Gastrocnemius medialis (tissue), 4 donors: ENCODE measurements at places on chromosomes 4 and X. TPM values are rescaled to one million over a fixed set of nuclear protein-coding genes. Genes with fewer than 3 reads are reported as not detected.

GRCh38 chr4:96375367-96375766, 535.5 kb downstream of the PDHA2 start:
- no peaks in the 10 kb centered on the region for H3K36me3 ChIP-seq
- DNase-seq = no peak
- H3K4me1 ChIP-seq = no peaks in the 10 kb centered on the region
- H3K27me3 ChIP-seq = no peaks in the 10 kb centered on the region

DNA sequence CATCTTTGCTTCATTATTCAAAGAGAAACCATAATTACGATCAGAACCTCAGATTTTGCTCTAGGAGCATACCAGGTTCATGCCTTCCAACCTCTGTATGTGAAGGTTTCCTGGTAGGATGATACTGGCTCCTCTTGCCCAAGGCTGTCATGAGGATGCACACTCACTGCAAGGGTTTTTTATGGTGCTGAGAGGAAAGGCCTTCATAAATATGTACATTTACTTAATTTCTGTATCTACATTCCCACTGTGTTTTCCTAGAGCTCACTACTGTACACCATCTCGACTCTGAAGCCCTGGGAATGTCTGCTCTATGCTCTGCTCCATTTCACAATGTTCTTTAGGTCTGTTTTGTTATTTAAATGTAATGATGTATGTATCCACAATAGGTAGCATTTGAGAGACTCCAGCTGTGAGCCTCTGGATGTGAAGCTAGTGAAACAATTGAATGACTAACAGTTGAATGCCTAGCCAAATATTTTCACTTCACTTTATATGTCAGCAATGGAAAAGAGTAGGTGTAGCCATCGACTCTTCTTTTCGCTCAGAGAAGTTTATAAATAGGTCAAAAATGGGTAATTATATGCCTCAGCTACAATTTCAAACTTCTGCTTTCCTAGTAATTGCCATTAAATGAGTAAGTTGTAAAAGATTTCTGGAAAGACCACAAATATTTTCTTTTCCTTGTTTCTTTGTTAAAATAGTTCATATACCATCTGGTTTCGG, 228.0 kb downstream of the PALLD start:
- no peak overlapping the region for H3K27ac ChIP-seq
- no peaks in the 10 kb centered on the region for H3K27me3 ChIP-seq
- no peaks in the 10 kb centered on the region for H3K36me3 ChIP-seq
- DNase-seq = no peak
- no peaks in the 10 kb centered on the region for H3K4me1 ChIP-seq
- no peak overlapping the region for H3K4me3 ChIP-seq

- H3K4me1 ChIP-seq = no peaks in the 10 kb centered on the region
- no peaks in the 10 kb centered on the region for H3K27me3 ChIP-seq
- H3K4me3 ChIP-seq = no peak overlapping the region
- no peaks in the 10 kb centered on the region for H3K36me3 ChIP-seq
- no peak for DNase-seq
These were observed 257.2 kb downstream of the PDHA2 start for GRCh38 chr4:96097040-96097607.

The FGFBP1 gene
- not detected for total RNA-seq

The ARSJ gene
- 0.62 TPM for total RNA-seq

- no peak for DNase-seq
- no peaks in the 10 kb centered on the region for H3K36me3 ChIP-seq
- H3K27ac ChIP-seq = no peak overlapping the region
- no peaks in the 10 kb centered on the region for H3K27me3 ChIP-seq
These were observed 20.8 kb upstream of the TMEM185A start for GRCh38 chrX:149652232-149652981.

The CT45A5 gene
- not detected for total RNA-seq

The EDA2R gene
- 0.26 TPM for total RNA-seq

The SLC2A9 gene
- total RNA-seq = 0.61 TPM

The TCP11X2 gene
- not detected for total RNA-seq

DNA sequence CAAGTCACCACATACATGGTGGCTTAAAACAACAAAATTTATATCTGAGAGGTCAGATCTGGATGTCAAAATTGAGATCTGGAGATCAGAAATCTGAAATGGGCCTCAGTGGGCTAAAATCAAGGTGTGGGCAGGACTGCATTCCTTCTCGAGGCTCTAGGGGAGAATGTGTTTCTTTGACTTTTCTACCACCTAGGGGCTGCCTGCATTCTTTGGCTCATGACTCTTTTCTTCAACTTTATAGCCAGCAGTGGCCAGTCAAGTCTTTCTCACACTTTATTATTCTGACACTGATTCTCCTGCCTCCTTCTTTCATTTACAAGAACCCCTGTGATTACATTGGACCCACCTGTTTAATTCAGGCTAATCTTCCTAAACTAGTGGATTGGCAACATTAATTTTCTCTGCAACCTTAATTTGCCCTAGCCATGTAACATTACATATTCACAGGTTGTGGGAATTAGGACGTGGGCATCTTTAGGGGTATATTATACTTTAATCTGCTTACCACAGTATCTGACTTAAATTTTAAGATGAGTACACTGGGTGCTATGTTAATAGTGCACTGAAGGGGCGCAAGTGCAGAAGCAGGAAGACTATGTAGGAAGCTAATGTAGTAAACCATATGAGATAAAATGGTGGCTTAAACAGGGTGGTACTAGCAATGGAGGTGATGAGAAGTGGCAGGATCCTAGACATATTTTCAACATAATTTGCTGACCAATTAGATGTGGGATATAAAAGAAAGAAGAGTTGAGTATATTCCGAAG, 188.0 kb downstream of the SLC4A4 start:
- H3K36me3 ChIP-seq = no peaks in the 10 kb centered on the region
- no peak overlapping the region for H3K4me3 ChIP-seq
- H3K4me1 ChIP-seq = no peaks in the 10 kb centered on the region
- no peak for DNase-seq
- H3K27me3 ChIP-seq = no peaks in the 10 kb centered on the region

The TRIM60 gene
- not detected for total RNA-seq

- H3K4me3 ChIP-seq = no peak overlapping the region
- H3K4me1 ChIP-seq = no peaks in the 10 kb centered on the region
- H3K27me3 ChIP-seq = no peaks in the 10 kb centered on the region
- H3K27ac ChIP-seq = no peak overlapping the region
These were observed 421.2 kb upstream of the NWD2 start for GRCh38 chr4:36823199-36823967.

- no peaks in the 10 kb centered on the region for H3K27me3 ChIP-seq
- no peaks in the 10 kb centered on the region for H3K36me3 ChIP-seq
- DNase-seq = no peak
These were observed 896.1 kb upstream of the LCORL start for GRCh38 chr4:18917689-18918088.

DNA sequence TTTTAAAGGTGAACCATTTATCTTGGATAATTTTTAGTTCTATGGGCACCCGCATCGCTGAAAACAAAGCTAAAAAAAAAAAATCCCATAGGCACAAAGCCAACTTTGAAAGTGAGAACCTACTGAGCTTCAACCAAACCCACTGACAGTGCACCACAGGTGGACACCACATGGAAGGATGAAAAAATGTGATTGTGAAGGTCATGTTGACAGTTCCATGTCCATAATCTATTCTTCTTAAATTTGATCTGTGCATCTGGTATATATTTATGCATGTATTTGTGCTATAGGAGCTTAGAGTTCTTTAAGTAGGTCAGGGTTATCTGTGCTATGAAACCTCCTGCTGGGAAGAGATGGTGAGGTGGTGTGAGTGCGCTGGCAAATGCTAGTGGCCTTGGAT, 374.3 kb downstream of the SPRY1 start:
- no peak overlapping the region for H3K4me3 ChIP-seq
- no peak for DNase-seq
- no peaks in the 10 kb centered on the region for H3K27me3 ChIP-seq
- no peaks in the 10 kb centered on the region for H3K4me1 ChIP-seq

DNA sequence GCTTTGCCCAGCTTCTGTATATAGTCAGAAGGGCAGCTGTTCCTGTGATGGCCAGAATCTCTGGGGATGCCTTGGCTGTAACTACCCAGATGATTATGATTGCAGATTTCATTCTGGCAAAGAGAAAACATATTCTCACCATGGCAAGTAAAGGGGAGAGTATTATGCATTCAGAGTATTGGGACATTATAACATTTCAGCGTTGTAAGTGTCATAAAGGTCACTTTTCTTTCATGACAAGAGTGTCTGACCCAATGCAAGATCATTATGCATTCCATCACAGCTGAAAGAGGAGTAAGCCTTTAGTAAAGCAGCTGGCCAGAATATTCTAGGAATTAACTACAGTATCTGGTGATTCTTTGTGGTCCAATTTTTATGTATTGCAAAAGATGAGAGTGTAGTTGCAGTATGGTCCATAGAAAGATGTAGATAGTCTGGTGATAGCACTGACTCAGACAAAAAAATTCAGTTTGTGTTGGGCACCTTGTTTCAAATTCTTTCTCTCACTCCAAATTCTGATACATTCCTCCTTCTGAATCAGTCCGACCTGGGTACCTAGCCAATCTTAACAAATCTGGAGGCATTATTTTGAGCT, 2366.3 kb downstream of the PCDH7 start:
- H3K27me3 ChIP-seq = no peaks in the 10 kb centered on the region
- H3K27ac ChIP-seq = no peak overlapping the region
- H3K4me3 ChIP-seq = no peak overlapping the region
- no peaks in the 10 kb centered on the region for H3K4me1 ChIP-seq

DNA sequence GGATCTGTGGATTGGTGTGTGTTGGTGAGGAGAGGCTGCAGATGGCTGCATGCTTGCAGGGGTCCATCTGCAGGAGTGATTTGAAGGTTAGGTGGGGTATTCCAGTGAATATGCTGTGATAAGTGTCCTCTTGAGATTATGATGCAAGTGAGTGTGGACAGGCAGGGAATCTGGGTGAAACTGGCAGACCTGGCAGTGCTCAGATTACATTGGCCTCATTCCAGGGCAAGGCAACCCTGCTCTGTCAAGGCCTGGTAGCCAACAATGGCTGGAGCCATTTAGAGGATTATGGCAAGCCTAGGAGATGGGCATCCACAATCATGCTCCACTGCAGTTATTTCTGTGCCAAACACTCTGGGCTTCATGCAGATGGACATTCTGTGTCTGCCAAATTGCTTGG, 113.9 kb downstream of the RTL3 start:
- no peaks in the 10 kb centered on the region for H3K4me1 ChIP-seq
- H3K27me3 ChIP-seq = no peaks in the 10 kb centered on the region
- no peak overlapping the region for H3K4me3 ChIP-seq
- no peak overlapping the region for H3K27ac ChIP-seq
- no peaks in the 10 kb centered on the region for H3K36me3 ChIP-seq

- no peaks in the 10 kb centered on the region for H3K36me3 ChIP-seq
- no peak overlapping the region for H3K27ac ChIP-seq
- no peaks in the 10 kb centered on the region for H3K4me1 ChIP-seq
- H3K4me3 ChIP-seq = no peak overlapping the region
- H3K27me3 ChIP-seq = no peaks in the 10 kb centered on the region
- no peak for DNase-seq
These were observed 16.0 kb downstream of the SULT1E1 start for GRCh38 chr4:69843932-69844331.

GRCh38 chr4:102599455-102599854, 98.3 kb downstream of the NFKB1 start:
- no peak for DNase-seq
- H3K36me3 ChIP-seq = peaks cover 5% of the 10 kb centered on the region
- no peaks in the 10 kb centered on the region for H3K4me1 ChIP-seq
- no peak overlapping the region for H3K27ac ChIP-seq
- H3K4me3 ChIP-seq = no peak overlapping the region

DNA sequence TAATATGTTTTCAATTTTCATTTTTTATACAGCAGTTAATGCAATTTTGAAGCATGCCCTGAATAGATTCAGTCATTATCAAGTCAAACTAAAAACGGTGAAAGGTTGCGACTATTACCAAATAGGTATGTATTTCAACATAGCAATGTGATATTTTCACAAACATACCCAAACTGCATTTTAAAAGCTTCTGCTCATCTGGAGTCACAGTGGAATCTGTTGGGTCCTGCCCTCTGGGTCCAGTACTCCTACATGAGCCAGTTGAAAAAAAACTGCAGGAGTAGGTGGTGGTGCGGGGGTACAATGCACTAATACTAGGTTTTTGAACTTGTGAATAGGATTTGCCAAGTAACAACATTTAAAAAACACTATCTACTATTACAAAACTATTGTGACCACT, 938 bp downstream of the GPR34 start:
- H3K36me3 ChIP-seq = no peaks in the 10 kb centered on the region
- H3K27me3 ChIP-seq = no peaks in the 10 kb centered on the region
- H3K4me3 ChIP-seq = no peak overlapping the region
- H3K27ac ChIP-seq = no peak overlapping the region
- peaks cover 4% of the 10 kb centered on the region for H3K4me1 ChIP-seq
- no peak for DNase-seq

- H3K4me3 ChIP-seq = no peak overlapping the region
- H3K36me3 ChIP-seq = no peaks in the 10 kb centered on the region
- no peaks in the 10 kb centered on the region for H3K27me3 ChIP-seq
- H3K27ac ChIP-seq = no peak overlapping the region
- H3K4me1 ChIP-seq = no peaks in the 10 kb centered on the region
These were observed 7.2 kb downstream of the OCIAD2 start for GRCh38 chr4:48899432-48899749.

The SNCA gene
- 1.1 TPM for total RNA-seq

DNA sequence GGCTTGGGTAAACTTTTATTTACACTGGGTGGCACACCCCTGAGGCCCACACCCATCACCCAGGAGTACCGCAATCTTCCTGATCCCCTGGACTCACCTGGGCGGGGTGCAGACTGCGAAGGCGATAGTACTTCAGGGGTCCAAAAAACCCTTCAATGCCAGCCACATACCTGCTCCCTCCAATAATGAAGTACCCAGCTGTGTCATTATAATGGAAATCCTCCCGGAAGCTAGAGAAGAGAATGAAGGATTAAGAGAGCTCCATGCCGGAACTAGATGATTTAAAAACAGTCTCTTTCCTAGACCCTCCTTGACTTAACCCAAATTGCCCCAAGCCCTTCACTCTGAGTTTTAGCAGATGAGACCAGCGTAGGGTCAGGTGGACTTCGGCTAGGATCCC, 40.9 kb downstream of the SEL1L3 start:
- no peak for DNase-seq
- no peaks in the 10 kb centered on the region for H3K36me3 ChIP-seq
- H3K4me3 ChIP-seq = no peak overlapping the region
- no peaks in the 10 kb centered on the region for H3K4me1 ChIP-seq
- H3K27me3 ChIP-seq = no peaks in the 10 kb centered on the region
- H3K27ac ChIP-seq = no peak overlapping the region

The TSPAN7 gene
- 65.7 TPM for total RNA-seq

DNA sequence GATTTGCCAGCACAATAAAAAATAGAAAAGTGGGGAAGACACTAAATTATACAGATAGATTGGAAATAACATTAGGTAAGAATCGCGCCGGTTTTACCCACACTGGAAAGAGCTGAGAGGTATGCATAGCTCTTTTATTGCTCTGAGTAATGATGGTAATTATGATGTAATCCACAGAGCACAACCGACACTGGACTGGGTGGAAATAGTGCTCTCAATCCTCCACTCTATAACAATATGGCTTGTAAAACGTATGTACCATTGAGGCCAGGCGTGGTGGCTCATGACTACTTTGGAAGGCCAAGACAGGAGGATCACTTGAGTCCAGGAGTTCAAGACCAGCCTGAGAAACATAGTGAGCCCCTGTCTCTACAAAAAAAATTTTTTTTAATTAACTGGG, 104.3 kb upstream of the RAPGEF2 start:
- H3K27ac ChIP-seq = no peak overlapping the region
- H3K27me3 ChIP-seq = no peaks in the 10 kb centered on the region
- DNase-seq = no peak
- no peaks in the 10 kb centered on the region for H3K36me3 ChIP-seq
- no peak overlapping the region for H3K4me3 ChIP-seq
- H3K4me1 ChIP-seq = no peaks in the 10 kb centered on the region
